ENCODE measurements at places on chromosomes 7 and 10. TPM values are rescaled to one million over a fixed set of nuclear protein-coding genes. Genes with fewer than 3 reads are reported as not detected.

Gene PTPRE
- total RNA-seq = 16.8 TPM

Gene LGI1
- total RNA-seq = not detected

DNA sequence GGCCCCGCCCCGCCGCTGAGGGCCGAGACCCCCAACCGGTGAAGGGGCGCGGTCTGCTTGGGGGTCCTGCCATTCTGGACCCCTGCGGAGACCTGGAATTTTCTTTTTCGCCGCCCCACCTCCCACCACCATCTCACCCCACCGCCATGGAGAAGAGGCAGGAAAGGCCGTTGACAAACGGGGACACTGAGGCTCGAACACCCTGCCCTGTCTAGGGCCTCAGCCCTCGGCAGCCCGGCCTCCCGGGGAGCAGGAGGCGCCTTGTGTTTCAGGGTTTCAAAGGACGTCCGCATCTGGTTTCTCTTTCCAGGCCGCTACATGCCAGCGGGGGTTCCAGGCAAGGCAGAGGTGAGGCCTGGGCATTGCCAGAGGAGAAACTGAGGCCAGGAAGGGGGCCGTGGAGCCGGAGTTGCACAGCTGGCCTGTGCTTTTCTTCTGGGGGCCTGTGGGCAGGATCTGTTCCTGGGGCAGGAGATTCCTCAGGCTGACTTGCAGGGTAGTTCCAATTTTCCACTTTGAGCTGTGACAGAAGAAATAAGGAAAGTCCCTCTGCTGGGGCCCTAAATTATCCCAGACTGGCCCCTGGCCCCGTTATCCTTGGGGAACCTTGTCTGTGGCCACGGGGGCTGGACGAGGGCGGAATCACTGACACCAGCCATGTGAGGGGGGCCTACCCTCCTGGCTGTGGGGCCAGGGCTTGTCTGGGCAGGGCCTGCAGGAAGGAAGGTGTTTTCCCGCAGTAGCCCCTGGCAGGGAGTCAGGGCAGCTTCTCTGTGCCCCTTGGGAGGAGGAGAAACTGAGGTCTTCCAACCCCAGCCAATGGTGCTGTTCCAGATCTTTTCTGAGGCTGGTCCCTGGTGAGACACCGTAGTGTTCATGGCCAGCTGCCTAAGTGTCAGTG lies 900 bp upstream of the MICALL2 start:
- DNase-seq = no peak

DNA sequence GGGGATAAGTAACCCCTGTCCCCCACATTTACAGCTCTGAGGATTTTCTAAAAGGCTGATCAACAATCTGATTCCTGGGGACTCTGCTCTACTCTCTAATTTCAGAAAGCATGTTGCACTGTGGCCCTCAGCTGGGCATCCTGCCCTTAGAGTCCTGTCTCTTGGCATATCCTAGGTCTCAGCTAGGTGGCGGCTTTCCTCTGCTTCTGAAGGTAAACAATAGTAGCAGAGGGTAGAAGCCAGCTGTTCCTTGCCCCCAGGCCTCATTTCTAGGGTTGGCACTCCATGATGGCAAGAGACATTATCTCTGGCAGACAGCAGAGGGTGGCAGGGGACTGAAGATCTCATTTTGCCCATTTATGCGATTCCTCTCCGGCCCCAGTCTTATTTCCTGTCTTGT lies 77.0 kb downstream of the ADCYAP1R1 start:
- DNase-seq = no peak

Gene DCLRE1A
- total RNA-seq = 15.2 TPM

Gene HMX2
- not detected for total RNA-seq

GRCh38 chr10:3451516-3452172 lies 279.1 kb upstream of the PITRM1 start:
- no peak for DNase-seq

Gene CLDN3
- total RNA-seq = not detected

DNA sequence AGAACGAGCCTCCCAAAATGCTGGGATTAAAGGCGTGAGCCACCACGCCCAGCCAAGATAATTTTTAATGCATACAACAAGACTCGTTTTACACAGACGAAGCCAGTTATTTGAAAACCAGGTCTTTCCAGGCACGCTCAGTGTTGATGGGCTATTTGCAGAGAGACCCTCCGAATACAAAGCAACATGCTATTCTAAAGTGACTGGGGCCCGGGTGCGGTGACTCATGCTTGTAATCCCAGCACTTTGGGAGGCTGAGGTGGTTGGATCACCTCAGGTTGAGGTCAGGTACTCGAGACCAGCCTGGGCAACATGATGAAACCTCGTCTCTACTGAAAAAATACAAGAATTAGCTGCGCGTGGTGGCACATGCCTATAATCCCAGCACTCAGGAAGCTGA lies 795 bp upstream of the AZGP1 start:
- DNase-seq = no peak

- DNase-seq = no peak
Observed at GRCh38 chr10:86206240-86206579, 160.4 kb downstream of the GRID1 start.

GRCh38 chr7:90917539-90917938 lies 321.4 kb downstream of the CDK14 start:
- no peak for DNase-seq

DNA sequence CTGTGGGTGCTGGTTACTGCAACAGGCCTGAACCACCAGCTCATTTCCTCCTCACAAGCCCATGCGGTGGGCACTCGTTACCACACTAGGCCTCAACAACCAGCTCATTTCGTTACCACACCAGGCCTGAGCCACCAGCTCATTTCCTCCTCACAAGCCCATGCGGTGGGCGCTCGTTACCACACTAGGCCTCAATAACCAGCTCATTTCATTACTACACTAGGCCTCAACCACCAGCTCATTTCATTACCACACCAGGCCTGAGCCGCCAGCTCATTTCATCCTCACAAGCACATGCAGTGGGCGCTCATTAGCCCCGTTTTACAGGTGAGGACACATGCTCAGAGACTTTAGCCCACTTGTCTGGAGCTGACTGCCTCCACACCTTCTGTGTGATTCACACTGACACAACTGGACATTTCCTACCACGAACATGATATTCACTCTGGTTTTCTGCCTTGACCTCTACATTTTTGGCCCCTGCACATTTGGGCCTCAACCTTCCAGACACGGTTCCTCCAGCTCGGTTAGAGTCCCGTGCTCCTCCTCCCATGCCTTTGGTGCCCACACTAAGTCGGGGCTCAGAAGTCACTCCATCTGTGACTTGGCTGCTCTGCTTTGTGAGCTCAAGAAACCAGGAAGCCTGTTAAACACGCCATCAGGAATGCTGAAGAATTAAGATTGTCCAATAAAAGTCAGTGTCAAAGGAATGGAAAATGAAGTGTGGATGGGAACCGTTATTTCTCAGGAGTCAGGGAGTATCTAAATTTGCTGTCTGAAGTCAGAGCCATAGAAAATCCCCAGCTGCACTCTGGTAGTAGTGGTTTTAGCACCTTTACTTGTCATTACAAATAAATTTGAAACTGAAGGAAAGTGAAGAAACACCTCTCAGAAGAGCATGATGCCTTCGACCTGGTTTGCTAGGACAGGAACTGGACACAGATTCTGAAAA lies 55.8 kb upstream of the LANCL2 start:
- DNase-seq = peak; percentile 60

DNA sequence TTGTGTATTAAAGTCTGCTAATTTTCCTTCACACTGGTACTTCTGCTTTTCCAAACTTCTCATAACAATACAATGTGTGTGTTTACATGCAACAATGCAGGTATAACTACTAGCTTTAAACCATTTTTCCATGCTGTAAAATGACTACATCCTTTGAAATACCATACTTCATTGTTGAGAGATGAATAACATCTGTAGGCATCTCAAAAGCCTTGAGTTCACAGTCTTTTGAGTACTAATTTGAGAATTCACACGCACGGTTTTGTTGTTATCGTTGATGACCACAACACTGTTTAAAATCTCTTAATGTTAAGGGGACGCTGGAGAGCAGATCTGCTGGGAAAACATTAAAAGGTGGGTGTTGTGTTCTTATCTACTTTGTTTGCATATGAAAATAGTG lies 37.4 kb downstream of the SEMA3A start:
- DNase-seq = no peak

DNA sequence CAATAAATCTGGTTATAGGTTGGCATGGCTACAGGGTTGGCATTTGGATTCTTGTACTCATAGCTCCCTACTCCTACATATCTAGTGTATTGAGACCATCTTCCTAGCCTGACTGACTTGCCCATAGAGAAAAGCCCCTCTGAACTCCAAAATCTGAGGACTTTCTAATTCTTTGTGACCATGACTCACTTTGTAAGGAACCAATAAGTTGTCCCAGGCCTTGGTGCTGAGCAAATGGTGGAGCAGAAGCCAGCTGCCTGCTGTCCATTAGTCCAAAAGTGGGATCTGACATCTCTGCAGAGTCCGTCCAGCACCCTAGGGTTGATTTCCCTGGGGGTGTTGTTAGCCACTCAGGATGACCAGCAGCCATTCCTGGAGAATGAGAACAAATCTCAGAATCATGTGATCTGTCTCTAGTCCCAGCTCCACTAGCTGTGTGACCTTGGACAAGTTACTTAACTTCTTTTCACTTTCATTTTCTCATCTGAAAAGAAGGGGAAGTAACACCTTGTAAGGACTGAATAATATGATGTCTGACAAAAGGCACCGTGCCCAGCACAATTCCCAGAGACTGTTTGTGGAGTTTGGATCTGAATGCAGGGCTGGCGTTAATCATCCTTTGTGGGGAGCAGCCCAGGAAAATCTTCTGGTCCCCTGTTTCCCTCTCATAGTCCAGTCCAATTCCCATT lies 44.1 kb downstream of the MTURN start:
- no peak for DNase-seq

- no peak for DNase-seq
Observed at GRCh38 chr7:90726623-90727022, 130.5 kb downstream of the CDK14 start.

GRCh38 chr7:400901-401485 lies 111.0 kb downstream of the FOXL3 start:
- no peak for DNase-seq

Gene SLC26A4
- total RNA-seq = 3.9 TPM

Gene SHH
- total RNA-seq = 0.14 TPM

GRCh38 chr7:45161842-45162241 lies 4.3 kb downstream of the RAMP3 start:
- no peak for DNase-seq

DNA sequence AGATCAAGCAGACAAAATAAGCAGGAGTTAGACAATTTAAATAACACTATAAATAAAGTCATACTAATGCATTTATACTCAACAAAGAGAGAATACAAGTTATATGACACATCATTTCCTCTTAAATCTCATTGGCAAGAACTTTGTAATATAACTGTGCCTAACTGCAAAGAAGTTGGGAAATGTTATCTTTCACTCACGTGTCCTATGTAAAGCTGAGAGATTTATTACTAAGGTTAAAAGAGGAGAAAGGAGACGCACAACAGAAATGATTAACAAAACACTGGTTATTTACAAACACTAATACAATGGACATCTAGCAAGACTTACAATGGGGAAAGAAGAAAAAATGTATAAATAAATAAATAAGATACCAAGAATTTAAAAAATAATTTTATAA lies 12.7 kb upstream of the TMEM273 start:
- DNase-seq = no peak

Gene ELOVL3
- total RNA-seq = not detected

DNA sequence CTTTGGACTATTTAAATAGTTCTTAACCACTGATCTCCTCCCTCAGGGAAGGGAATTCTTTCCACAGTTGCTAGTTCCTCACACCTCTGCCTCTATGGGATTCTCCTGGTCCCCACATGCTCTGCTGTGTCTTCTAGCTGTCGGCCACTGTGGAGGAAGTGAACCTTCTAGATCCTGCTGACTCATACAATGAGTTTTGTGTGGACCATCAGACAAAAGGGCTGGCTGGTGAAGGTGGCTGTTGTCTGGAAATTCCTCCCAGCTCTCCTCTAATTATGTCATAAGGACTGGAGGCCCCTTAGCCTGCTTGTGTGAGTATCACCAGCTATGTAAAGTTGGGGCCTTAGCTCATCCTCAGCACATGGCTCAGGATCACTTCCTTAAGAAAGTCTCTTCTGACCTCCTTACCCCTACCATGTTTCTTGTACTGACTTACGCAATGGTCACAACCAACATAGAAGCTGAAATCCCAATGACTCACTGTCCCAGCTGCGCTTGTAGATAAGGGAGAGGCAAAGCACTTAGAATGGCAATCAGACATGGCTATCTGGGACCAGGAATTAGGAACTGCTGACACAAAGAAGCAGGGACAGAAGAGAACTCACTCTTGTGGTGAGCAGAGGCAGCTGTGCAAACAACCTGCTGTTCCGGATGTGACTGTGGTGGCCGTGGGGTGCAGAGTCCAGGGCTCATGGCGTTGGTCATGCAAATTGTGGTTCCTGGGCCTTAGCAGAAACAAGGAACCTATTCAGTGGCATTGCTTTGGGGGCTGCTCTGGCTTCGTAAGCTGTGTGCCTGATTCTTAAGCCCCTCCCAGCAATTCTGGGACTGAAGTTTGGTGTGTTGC lies 2.5 kb upstream of the MACC1 start:
- no peak for DNase-seq

Gene KIAA1549
- total RNA-seq = 1.3 TPM

Gene SEMA3E
- not detected for total RNA-seq

Gene OPALIN
- total RNA-seq = not detected

- DNase-seq = no peak
Observed at GRCh38 chr7:55144333-55145317, 125.8 kb downstream of the EGFR start.

GRCh38 chr7:50068850-50069551 lies 24.0 kb downstream of the ZPBP start:
- peak; percentile 21 for DNase-seq

Gene FAM20C
- 1.3 TPM for total RNA-seq

DNA sequence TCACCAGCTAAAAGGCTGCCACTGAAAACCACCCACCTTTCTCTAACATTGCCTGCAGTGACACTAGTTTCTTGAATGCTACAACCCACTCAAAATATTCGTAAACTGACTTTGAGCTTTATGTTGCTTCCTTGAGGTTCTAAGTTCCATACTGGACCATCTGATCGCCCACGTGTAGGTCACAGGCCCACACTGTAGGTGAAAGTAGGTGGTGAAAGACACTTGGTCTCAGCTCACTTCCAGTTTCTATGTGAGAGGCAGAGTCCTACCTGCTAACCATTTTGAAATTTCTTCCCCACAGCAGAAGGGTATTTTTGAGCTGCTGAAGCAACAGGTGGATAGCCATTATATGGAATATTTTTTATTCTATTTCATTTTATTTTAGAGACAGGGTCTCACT lies 97.3 kb downstream of the MYO3A start:
- DNase-seq = no peak

GRCh38 chr7:23907012-23907411 lies 197.0 kb downstream of the STK31 start:
- DNase-seq = no peak

- no peak for DNase-seq
Observed at GRCh38 chr10:101775273-101776160, at the start of gene FGF8. TSS of gene FGF8 (minus strand) at chr10:101776114. CDS start at chr10:101775900, 214 bp downstream.

- no peak for DNase-seq
Observed at GRCh38 chr7:126723966-126724544, 528.7 kb downstream of the GRM8 start.
